ENCODE measurements at places on chromosomes 6 and 20.
A peak's percentile ranks its signal among the peaks of the same experiment; 100 is the strongest.

DNA sequence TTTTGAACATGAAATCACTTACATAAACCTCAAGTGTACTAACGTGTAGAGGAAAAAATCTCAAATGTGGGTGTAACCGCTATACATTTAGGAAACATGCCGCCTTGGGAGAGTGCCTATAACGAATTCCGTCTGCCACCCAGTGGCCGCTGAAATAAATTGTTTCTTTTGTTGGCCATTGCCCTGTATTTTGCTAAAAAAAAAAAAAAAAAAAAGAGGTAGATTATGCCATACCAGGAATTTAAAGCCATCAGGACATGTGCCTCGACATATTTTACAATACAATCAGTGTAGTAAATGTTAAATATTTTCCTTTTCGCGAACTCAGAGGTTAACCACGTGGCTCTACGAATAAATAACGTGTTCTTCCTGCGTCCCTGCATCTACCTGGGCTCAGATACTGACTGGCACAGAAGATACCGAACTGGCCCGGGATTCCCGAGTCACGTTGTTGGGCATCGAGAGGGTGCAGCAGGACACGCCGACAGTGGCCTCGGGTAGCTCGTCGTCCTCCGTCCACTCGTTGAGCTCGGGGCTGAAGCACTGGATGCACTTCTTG lies 14.3 kb downstream of the KLHL31 start:
- peak; percentile 95 for DNase-seq

DNA sequence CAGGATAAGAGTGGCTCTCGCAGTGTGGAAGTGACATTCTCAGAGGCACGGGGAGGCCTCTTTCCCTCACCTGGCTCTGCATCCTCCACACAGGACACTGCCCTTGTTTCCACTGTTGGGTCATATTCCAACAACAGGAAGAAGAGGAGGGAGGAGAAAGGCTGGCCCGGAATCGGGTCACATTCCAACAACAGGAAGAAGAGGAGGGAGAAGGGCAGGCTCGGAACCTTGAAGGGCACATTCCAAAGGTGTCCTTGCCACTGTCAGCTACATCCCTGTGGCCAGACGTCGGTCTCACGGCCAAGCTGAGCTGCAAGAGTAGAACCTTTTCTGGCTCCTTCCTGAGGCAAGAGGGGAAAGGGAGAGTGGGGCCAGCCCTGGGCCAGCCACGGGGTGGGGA lies 25.4 kb downstream of the CHRNA4 start:
- no peak for DNase-seq

- DNase-seq: no peak
These were observed 9.4 kb downstream of the FRK start for GRCh38 chr6:116051244-116051643.

GRCh38 chr6:4388675-4389074 lies 253.3 kb upstream of the ECI2 start:
- peak; percentile 59 for DNase-seq

DNA sequence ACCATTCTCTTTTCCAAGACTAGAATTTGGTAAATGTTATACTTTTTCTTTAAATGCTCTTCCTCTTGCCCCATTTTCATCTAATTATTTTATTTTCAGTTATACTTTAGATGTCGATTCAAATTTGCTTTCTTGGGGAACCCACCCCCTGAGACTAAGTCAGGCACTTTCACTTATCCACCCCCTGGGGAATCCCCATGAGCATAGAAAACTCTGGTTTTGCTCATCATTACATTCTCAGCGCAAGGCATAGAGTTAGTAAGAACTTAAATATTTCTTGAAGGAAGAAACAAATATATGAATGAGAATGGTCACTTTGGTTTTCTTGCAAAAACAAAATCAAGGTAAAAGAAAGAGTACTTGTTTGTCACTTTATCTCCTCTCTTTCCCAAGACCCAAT lies 25.1 kb upstream of the HSF2 start:
- no peak for DNase-seq

- DNase-seq: peak; percentile 62
These were observed 40.0 kb downstream of the MYLIP start for GRCh38 chr6:16168858-16169257.

- DNase-seq: no peak
These were observed 407.4 kb downstream of the CD109 start for GRCh38 chr6:74103417-74103816.

DNA sequence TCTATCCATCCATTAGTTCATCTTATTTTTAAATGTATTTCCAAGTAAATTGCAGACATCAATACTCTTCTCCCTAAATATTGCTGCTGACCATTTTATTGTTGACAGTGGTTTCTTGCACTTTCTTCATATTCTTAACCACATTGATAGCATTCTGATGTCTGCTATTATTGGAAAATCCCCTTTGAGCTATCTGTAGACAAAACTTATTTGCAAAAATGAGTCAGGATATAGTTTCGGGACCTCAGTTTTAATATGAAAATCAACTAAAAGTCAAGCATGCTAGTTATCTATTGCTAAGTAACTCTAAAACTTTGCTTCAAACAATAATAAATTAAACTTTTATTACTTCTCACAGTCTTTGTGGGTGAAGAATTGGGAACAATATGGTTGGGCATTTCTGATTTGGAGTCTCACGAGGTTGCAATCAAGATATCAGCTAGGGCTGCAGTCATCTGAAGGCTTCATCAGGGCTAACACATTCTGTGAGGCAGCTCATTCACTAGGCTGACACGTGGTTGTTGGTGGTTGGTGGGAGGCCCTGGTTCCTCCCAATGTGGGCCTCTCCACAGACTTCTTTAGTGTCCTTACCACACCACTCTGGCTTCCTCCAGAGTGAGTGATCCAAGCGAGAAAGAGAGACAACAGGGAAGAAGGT lies 32.7 kb downstream of the CD109 start:
- DNase-seq: no peak

DNA sequence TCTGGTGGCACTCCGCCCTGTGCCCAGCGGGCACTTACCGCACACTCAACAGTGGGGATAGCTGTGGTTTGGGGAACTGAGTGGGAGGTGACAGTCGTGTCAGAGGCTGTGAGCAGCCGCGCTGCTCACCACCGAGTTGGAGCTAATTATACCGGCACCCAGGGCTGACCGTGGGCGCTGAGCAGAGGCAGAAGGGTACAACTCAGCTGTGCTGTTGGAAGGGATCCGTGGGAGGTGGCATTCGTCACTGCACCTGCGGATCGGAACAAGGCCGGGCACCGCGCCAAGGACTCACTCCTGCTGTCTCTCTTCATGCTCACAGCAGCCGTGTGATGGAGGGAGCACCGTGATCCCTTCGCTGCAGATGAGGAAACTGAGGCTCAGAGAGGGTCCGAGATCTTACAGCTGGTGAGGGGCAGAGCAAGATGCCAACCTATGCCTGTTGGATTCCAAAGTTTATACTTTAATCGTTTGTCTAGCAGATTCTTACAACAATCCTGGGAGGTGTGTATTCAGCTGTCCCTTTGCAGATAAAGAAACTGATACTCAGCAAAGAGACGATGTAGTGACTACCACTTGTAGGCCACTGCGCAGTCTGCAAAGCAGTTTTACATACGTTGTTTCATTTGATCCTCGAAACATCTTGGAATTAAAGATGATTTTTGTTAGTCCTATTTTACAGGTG lies 713 bp upstream of the ELMO2 start:
- DNase-seq: peak; percentile 96

- DNase-seq: no peak
These were observed 135.6 kb upstream of the UST start for GRCh38 chr6:148611213-148611612.

- DNase-seq: no peak
These were observed 37.7 kb downstream of the MAP3K4 start for GRCh38 chr6:161029195-161029809.

DNA sequence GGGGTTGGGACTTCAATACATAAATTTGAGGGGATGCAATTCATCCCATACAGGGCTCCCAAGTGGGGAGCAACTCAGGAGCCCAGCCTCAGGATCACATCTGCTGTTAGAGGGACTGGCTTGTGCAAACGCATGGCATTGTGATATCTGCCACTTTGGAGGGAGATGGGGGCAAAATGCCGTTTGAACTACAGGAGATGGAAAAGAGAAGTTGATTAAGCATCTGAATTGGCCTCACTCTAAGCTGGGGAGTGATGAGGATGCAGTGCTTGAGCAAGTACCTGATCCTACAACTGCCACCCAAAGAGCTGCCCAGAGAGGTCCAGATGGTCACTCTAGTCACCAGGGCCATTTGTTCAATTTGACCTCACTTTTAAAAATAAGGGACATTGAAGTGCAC lies 2.0 kb downstream of the LY86 start:
- no peak for DNase-seq

GRCh38 chr20:1831096-1831495 lies 64.1 kb upstream of the SIRPA start:
- DNase-seq: no peak

DNA sequence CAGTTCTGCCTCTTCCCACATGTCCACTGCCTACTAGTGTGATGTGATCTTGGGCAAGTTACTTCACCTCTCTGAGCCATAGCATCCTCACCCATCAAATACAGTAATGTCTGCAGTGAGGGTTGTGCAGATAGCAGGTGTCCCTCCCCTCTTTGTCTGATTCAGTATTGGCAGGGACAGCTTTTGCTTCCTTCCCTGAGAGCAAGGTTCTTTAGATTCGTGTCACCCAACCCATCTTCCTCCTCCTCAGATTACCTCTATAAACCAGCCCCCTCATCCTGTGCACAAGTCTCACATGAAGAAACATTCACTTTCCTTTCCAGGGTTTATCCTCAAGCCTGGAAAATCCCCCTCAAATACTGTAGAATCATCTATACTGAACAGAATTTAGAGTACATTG lies 15.4 kb downstream of the ACTR5 start:
- no peak for DNase-seq

DNA sequence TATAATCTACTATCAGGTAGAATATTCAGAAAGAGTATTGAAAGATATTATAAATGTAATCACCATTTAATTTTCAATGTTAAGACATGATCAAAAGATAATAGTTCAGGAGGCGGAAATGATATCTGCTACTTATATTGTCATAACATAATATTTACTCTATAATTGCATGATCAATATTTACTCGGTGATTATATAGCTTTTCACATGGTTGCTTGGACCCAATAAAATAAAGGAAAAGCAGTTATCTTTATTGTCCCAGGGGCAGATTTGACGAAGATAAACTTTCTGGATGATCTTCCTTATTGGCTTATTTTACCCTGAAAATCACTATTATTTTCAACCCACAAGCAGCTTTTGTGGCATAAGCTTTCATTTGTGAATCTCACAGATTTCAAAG lies 350.4 kb downstream of the HACE1 start:
- peak; percentile 14 for DNase-seq

DNA sequence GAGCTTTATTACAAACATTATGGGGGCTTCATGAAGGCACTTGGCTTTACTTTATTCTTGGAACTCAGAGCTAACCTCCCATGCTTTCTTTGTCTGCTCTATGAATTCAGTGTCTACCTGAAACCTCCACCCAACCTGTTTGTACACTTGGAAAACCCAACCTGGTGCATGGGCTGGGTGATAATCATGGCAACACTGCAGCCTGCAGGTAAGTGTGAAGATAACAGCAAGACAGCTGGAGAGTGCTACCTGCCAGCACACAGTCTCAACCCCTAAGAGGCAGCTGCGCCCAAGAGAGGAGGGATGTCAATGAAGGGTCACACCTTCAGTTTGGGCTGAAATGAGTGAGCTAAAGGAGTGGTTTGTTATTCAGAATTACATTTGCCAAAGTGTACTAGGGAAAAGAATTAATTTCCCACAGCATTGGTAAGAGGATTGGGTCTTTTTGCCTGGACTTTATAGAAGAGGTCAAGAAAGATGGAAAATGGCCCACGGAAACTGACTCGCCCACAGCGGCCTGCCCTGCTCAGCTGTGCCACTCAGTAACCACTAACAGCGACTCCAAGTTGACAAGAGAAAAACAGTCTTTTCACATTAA lies 24.4 kb downstream of the FOXQ1 start:
- peak; percentile 6 for DNase-seq

DNA sequence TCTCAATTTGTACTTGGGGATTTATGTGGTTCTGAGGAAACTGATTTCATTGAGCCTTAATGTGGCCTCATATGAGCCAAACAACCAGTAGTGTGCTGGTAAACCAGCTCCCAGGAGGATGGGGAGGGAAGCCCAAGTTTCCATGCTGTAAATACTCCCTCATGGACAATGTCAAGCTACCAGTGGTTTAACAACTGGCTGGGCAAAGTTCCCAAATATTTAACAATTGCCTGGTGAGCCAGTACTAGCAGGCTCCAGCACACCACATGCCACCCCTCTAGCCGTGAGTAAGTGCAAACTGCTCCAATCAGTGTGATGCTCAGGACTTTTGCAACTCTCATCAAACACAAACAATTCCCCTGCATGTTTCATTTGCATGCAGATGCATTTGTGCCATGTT lies 19.2 kb upstream of the CDKN1A start:
- no peak for DNase-seq

GRCh38 chr6:107866606-107867301 lies 42.6 kb upstream of the SCML4 start:
- DNase-seq: peak; percentile 52

- DNase-seq: no peak
These were observed 36.9 kb upstream of the LAMA4 start for GRCh38 chr6:112291161-112291762.

GRCh38 chr6:99384507-99384906 lies 9.5 kb downstream of the COQ3 start:
- DNase-seq: no peak

DNA sequence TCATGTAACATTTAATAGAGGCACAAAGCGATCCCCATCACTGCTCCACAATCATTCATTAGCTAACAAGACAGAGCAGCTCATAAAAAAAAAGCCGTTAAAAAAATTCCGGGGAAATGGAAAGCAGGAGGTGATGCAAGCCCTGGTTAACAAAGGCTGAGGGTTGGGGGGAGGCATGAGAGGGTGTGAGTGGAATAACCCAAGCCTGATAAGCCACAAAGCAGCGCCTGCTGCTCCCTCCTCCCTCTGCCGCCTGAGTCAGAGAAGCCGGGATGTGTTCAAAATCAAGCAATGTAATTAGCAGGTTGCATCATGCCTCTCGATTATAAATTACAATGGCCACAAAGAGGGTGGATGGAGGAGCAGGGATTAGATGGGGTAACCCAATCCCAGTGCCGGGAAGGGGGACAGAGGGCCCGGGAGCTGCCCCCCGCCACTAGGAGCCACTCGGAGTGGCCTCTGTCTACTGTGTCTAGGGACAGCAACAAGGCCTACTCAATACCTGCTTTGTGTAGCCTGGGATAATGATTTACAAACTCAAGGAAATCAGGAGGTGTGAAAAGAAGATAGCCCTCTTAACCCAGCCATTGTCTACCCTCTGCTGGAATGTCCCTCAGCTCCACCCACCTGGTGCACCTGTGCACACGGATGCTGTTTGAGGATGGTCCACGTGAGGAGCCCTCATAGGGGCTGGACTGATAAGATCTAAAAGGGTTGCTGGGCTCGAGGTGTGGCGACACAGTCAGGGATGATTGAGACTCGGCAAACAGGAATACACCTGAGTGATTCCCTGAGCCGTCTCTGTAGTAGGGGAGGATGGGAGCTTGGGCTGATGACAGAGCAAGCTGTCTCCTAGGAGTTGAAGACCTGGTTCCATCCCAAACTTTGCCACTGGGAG lies 156.9 kb downstream of the VEGFA start:
- DNase-seq: peak; percentile 99

DNA sequence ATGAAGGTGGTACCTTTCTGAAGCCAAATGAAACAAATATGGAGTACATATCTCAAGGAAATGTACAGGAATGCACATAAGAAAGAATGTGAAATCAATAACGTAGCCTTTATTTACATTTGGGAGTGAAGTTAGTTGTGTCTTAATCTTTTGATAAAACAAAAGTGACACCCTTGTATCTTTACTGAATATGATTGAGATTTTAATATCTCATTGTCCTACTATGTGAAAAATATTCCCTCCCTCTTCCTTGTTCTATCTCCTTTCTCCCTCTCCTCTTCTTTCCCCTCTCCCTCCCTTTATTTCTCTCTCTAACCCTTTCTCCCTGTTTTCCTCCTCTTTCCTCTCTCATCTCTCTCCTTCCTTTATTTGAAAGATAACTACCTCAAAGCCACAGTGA lies 89.1 kb downstream of the PTCHD4 start:
- DNase-seq: no peak

Data from DMS53 (cell line).